Coronary artery (tissue), 2 donors: ENCODE measurements at places on chromosomes 3 and 15.

DNA sequence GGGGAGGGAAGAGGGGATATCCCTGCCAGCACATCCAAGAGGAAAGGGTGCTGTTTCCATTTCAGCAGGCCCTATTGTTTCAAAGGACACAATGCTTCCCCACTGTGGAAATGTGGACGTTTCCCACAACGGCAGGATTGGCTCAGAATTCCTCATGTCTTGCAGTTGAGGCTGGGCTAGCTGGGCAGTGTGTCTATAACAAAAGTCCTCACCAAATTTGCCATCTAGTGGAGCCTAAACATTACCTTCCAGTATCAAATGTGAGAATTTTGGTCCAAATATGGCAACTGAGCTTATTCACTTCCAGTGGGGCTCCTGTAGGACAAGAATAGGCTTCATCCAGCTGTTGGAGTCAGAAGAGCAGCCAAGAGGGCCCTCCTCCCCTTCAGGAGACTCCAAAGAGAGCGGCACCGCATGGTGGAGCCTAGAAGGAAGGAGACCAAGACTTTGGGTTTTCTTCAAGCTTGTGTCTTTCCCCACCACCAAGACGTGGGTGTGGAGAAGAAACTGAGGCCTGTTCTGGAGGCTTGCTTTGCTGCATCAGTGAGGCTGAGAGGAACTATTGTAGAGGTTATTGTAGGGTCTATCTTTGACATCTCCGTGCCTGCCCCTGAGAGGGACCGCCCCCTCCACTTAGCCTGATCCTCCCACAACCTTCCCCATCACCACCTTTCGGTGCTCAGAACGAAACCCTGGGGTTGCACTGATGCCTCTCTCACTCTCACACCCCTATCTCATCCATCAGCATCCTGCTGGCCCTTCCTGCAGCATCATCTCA is 45.3 kb upstream of the SLCO2A1 start:
- DNase-seq, result peak; percentile 38

- DNase-seq, result no peak
These were observed 175.0 kb downstream of the SOX2 start for GRCh38 chr3:181886676-181887075.

- DNase-seq, result no peak
These were observed 134.8 kb upstream of the IGF1R start for GRCh38 chr15:98513428-98513986.

DNA sequence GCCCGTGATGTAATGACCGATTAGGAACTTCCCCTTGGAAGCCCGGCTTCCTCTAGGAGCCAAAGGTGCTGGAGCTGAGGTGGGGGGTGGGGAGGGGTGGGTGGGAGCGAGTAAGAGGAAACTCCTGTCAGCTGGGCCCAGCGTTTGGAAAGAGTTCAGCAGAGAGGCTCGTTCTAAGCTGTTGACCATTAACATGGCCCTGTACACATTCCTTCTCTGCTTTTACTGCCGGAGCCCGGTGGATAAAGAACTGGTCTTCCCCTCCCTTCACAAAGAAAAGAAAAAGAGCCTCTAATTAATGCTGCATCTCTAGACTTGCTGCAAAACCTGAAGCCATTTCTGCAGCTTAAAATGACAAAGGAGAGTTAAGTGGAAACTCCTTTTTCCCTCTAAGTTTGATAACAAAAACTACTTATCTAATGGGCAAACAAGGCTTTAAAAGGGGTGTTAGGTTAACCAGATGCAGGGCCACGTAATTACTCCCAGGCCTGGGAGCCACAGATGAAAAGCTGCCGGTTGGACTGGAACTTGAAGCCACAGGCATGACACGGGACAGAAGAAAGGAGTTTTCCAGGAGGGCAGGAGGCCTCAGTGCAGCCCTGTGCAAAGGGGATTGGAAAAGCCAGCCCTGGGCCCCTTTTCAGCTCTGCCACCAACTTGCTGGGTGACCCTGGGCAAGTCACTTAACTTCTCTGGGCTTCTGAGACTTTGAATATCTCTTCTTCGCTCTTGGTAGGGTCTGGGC is 71.3 kb downstream of the SMAD6 start:
- DNase-seq, result no peak

DNA sequence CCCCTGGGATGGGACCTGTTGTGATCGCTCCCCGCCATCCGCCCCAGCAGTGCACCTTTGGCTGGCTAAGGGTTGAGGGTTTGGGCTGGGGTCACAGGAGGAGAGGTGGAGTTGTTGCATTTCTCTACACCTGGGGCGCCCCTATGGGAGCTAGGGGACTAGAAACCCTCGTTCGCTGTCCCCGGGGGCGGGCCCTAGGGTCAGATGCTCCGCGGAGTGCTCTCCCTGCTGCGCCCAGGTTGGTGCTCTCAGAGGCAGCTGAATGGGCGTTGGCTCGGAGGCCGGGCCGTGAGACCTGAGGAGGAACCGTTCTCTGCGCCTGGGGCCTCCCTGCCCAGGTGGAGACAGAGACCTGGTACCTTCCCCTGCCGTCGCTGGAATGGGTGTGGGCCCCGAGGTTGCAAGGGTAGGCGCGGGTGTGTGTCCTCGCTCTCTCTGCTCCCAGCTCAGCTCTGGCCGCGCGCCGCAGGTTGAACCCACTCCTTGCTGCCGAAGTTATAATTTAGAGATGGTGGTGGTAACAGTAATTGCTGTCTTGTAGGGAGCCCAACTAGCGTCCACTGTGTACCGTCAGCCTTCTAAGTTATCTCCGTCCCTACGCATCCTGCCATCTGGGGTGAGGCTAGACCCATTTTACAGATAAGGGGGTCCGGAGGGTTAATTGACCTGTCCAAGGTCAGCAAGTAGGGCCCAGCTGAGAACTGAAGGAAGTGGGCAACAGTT is 965 bp downstream of the FLNB start:
- no peak for DNase-seq

GRCh38 chr3:128466840-128467541 is at the start of gene DNAJB8:
DNAJB8 (minus strand) TSS chr3:128466890; CDS start chr3:128463245, 3,645 bp downstream.
- DNase-seq, result no peak

DNA sequence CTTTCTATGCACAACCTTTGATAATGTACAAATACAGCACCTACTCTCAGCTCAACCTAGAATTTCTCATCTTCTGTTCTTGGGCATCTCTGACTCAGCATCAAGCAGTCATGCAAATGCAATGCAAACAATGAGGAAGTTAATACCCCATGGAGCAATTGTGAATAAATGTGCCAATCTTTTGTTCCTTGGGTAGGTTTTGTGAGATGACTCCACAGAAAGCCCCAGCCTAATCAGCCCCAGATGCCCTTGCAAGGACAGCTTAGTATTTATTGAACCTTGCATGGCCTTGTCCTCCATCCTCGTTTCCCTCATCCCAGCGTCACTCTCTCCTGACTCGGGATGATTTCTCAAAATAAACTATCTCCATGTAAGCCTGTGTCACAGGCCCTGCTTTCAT is 494.7 kb upstream of the NECTIN3 start:
- DNase-seq, result no peak

GRCh38 chr3:126613479-126614188 is 41.3 kb downstream of the TXNRD3 start:
- no peak for DNase-seq

- no peak for DNase-seq
These were observed 226.0 kb downstream of the KLF13 start for GRCh38 chr15:31552482-31553099.

- DNase-seq, result no peak
These were observed 253.8 kb downstream of the TLE3 start for GRCh38 chr15:69843900-69844304.

- no peak for DNase-seq
These were observed 2.9 kb downstream of the TIMP4 start for GRCh38 chr3:12155828-12156227.

GRCh38 chr3:36403661-36404060 is 23.4 kb downstream of the STAC start:
- no peak for DNase-seq

DNA sequence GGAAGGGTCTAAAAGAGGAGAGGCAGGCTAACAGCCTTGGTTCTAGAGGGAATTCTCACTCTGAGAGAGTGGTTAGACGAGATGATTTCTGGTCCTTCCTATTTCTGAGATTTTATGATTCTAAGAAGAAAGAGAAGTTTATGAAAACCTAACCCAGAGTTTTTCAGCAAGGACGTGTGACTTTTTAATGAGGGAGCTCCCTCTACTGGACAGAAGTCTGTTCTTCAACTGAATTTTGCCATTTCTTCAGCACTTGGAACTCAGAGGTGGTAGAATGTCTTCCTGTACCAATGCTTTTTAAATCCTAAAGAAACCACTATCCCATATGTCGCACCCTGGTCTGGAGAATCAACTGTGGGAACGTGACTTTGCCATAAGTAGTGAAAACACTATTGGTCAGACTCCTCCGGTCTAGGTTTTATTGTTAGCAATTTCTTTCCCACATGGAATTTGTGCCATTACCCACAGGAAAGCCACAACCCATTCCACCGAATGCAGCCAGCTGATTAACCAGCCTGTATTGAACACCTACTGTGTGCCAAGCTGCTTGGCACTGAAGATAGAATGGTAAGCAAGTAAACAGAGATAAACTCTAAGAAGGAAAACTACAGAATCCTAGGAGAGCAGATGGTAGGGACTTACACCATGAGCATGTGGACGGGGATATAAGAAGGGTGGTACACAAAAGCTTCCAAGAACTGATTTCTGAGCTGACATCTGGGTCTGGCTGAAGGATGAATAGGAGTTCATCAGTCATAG is 199.5 kb upstream of the LMCD1 start:
- no peak for DNase-seq

- no peak for DNase-seq
These were observed 58.4 kb upstream of the POLG start for GRCh38 chr15:89393056-89393455.

- no peak for DNase-seq
These were observed 47.3 kb downstream of the SSUH2 start for GRCh38 chr3:8597219-8597853.

DNA sequence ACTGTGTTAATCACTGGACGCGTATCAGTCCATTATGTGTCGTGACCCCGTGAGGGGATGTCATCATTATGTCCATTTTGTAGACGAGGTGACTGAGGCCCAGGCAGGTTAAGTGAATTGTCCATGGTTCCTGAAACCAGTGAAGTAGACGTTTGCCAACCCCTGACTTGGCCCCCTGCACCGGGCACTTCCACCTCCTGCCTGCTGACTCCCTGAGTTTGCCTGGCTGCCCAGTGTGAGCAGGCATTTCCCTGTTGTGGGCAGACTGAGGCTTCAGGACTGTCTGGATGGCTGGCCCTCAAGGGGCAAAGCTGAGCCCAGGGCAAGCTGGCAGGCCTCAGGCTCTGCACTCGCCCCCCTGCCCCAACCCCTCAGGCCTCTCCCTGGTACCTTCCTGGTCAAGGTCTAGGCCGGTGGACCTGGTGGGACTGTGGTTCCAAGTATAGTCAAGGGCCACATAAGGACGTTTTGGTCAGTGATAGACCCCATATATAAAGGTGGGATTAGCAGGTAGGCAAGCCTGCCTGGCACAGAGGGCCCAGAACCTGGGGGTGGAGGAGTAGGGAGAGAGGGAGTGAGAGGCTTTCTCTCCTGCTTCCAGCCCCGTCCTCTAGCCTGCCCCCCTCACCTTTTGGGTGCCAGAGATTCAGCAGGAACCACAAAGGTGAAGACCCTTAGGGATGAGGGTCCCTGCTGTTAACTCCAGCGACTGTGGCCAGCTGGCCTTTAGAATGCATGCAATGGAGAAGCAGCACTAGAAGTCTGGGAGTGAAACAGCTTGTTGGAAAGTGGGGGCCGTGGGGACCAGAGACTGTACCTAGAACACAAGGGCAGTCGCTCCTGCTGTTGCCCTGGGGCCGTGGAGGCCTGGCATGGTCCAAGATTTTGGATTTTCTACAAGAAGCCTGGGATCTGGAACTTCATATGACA is 34.6 kb downstream of the FBLN2 start:
- no peak for DNase-seq
